ENCODE measurements at places on chromosomes 12 and 14.

DNA sequence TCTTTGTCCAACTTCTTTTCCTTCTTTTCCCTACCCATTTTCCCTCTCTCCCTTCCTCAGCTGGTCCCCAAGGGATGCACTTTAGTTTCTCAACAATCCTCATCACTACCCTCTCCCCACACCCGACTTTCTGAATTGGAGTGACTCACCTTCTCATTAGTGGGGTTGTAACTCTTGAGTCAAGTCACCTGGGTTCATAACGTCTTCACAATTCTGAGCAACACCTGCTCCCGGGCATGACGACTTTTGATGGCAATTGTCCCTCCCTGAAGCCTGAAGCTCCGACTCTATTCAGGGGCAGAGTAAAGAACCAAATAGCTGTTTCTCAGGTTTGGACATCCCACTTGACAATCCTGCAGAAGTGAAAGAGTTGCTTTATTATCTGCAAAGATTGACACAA is 82.7 kb upstream of the OTX2 start:
- no peak for DNase-seq

GRCh38 chr14:50335389-50335788 is 23.3 kb downstream of the DMAC2L start:
- no peak for DNase-seq

DNA sequence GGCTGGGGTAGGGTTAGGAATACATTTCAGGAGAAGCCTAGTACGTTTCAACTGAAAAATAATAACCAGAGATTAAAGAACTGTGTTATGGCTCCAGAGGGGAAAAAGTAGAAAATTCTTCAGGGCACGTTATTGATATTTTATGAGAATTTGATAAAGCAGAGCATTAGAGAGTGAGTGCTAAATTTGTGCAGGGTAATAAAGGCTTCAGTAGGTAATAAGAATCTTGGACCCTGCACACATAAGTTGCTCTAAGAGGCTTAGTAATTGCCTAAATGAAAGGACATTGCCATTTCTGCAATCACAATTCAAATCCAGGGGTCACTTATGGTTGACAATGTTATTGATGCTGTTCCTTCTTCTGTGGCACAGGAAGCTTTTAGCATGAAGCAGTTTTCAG is 439.4 kb upstream of the DCN start:
- DNase-seq: no peak

- no peak for DNase-seq
Measured at GRCh38 chr12:67148265-67148664, 120.9 kb upstream of the CAND1 start.

- no peak for DNase-seq
Measured at GRCh38 chr12:65667932-65668331, 156.4 kb upstream of the HMGA2 start.

GRCh38 chr12:90226211-90226610 is 517.6 kb upstream of the ATP2B1 start:
- no peak for DNase-seq

- no peak for DNase-seq
Measured at GRCh38 chr12:29207120-29207519, 58.0 kb downstream of the FAR2 start.

GRCh38 chr14:90388437-90388836 is 8.4 kb upstream of the CALM1 start:
- DNase-seq: no peak

DNA sequence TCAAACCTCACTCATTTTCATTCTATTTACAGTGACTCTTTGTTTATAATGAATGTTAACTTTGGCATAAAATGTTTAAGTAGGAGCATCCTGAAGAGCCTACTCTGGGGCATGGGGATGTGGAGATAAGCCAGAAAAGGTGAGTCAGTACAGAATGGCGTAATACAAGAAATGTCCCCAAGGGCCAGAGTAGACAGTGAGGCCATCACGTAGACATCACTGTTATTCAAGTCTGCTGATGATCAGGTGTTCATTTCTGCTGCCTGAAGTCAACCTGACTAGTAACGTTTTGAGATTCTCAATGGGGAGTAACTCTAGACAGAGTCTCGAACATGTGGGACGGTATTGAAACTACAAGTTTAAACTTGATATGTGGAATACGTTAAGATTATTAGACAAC is 47.6 kb upstream of the PKP2 start:
- no peak for DNase-seq

DNA sequence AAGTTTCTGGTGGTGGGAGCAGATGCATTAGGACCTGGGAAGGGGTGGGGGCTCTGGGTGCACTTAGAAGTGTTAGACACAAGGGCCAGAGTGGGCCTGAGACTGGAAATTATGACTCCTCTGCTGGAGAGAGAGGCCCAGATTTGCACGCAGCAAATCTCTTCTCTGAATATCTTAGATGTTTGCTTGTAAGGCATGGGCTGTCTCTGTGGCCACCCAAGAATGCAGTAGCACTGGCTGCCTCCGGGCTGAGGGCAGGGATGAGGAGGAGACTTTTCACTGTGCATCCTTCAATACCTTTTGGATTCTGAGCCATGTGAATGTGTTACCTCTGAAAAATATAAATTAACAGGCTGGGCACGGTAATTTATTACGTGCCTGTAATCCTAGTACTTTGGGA is 14.0 kb upstream of the RABGGTA start:
- no peak for DNase-seq

DNA sequence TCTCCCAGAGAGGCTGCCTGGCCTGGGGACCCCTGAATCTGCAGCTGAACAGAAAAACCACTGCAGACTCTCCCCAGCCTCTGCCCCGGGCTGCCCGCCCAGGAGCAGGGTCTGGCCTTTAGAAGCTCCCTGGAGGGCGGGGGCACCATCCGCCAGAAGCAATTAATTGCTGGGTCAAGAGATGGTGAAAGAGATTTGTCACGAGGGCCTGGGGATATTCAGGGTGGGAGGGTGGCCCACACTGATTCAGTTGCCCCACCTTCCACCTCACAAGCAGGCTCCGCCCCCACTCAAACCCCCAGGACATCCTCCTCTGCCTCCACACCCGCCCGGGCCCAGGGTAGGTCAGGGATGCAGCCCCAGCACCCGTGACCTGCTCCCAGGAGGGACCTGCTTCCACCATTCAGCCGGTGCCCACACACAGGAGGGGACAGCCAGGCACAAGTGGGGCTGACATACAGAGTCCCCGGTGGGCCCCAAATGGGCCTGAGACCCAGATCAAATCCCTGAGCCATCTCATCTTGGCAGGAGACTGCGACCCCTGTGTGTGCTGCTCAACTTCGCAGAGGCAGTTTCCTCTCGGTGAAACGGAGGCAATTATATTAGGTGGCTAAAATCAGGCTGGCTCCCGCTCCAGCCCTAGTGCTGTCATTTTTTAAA is 23.0 kb downstream of the NCOR2 start:
- no peak for DNase-seq

- no peak for DNase-seq
Measured at GRCh38 chr12:130983328-130984017, 29.8 kb downstream of the ADGRD1 start.

DNA sequence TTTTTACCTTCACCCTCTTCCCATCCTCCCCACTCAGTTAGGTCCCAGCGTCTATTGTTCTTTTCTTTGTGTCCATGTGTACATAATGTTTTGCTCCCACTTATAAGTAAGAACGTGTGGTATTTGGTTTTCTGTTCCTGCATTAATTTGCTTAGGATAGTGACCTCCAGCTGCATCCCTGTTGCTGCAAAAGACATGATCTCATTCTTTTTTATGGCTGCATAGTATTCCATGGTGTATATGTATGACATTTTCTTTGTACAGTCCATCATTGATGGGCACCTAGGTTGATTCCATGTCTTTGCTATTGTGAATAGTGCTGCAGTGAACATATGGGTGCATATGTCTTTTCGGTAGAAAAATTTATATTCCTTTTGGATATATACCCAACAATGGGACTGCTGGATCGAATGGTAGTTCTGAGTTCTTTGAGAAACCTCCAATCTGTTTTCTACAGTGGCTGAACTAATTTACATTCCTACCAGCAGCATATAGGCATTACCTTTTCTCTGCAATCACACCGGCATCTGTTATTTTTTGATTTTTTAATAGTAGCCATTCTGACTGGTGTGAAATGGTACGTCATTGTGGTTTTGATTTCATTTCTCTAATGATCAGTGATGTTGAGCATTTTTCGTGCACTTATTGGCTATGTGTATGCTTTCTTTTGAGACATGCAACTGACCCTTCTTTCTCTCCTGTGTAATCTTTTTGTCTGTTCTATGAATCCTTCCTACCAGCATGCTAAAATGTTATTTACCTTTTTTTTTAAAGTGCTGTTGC is 279.7 kb upstream of the AMIGO2 start:
- DNase-seq: no peak

DNA sequence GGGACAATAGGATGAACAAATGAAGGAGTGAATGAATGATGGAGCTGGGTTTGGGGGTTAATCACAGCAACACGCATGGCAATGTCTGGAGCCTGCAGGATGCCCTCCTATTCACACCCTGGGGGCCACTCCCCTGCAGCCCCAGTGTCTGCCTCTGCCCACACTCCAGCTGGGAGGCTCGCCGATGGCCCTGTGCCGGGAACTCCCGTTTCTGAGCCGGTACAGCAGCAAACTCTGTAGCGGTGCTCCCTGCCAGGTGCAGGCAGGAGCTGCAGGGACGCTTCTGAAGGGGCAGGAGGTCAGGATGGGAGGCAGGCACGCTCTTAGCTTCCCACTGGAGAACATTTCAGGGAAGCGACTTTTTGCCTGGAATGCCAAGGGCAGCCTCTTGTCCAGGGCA is 55.4 kb upstream of the NCOR2 start:
- DNase-seq: no peak

DNA sequence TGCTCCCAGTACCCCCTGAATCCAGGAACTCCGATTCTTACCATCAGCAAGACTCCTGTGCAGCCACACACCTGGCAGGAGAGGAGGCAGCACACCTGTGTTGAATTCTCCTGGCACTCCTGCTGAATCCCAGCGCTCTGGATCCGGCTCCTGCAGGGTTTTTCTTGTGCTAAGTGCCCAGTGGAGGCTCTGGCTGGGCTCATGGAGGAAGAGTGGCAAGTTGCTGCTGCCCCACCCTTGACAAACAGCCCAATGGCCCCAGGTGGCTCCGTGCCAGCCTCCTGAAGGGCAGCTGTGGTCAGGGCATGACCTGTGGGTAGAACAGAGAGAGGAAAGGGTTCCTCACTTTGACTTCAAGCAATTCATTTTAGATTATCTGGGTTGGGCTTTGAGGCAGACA is 20.0 kb downstream of the CRACR2A start:
- DNase-seq: no peak

DNA sequence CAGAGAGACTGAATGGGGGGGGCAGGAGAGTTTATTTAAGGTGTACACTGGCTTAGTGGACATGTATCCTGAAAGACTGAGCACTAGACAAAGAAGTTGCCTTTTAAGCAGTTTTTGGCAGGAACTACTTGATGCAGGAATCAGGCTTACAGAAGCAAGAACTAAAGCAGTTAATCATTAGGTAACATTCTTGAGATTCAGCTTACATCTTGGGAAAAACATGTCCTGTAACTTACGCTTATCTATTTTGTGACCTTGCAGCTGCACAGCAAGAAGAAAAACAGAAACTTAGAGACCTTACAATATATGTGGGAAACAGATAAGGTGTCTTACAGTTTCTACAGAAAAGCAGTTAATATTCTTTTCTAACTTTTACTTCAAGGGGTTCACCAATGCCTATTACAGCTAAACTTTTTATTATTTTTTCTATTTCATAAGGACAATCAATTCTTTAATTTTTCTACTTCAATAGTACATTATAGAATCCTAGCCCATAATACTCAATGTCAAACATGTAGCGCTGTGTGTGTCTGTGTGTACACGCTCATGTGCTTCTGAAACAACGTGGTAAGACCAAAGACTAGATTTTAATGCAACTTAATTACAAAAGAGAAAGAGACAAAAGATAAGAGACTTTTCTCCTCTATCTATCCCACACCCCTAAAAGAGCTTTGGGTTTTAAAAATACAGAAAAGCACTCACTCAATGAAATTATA is 276.9 kb downstream of the PRKD1 start:
- no peak for DNase-seq

GRCh38 chr14:70884595-70885342 is 22.5 kb upstream of the PCNX1 start:
- no peak for DNase-seq

GRCh38 chr12:131363841-131364495 is 346.9 kb upstream of the SFSWAP start:
- no peak for DNase-seq

DNA sequence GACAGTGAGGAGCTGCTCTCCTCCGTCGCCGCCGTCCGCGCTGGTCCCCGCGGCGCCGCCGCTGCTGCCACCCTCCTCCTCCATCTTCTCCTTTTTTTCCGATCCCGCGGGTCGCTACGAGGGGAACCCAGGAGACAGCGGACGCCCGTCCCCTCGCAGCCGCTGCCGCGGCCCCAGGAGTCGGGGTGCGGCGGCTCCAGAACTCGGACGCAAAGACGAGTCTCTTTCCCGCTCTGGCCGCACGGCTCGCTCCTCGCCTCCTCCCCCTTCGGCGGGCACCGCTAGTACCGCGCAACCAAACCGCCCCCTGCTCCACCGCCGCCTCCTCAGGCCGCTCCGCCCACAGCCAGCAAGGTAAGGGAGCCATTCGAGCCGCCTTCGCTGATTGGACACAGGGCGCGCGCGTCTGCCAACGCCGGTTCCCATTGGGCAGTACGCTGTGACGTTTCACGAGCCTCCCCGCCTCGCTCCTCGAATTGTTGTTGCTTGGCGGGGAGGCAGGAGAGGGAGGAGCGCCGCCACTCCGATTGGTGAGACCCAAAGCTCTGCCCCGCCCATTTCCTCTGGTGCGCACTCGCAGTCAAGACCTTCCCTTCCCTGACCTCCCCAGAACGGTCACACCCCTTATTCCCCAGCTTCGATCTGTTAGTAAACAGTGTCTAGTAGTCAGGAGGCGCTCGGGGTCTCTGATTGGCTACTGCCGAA is at the start of gene RPS6KA5:
RPS6KA5 (minus strand) TSS at position 291 of the 705 bp plus-strand sequence; CDS start at position 84, 207 bp downstream.
- peak; percentile 100 for DNase-seq

GRCh38 chr12:121279071-121279375 is 17.5 kb downstream of the CAMKK2 start:
- no peak for DNase-seq

DNA sequence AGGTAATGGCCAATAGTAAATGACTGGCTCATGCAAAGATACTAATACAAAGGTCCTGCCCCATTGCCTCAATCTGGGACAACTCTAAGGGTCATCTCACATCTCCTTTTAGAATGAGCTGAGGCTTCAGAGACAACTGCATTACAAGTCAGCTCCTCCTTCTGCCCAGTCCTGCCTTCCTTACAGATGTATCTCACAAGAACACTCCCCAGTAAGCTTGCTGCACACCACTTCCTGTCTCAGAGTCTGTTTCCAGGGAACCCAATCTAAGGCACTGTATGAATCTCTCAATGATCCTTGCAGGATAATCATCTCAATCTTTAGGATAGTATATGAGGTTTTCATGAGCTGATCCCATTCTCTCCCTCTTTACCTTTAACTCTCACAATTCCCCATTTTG is 57.8 kb upstream of the ZDHHC17 start:
- DNase-seq: no peak
